ENCODE measurements at places on chromosomes 1 and 21. TPM values are rescaled to one million over a fixed set of nuclear protein-coding genes. Genes with fewer than 3 reads are reported as not detected.

Gene PAPPA2
- total RNA-seq = 2.0 TPM

Gene ZMYM4
- 31.7 TPM for total RNA-seq

Gene NTPCR
- total RNA-seq = 51.2 TPM

Gene LYPD8
- 407 TPM for total RNA-seq

Gene ZNF593OS
- total RNA-seq = not detected

Gene SPRR2G
- not detected for total RNA-seq

Gene EVA1C
- total RNA-seq = 24.5 TPM

Gene BCAS2
- 31.2 TPM for total RNA-seq

DNA sequence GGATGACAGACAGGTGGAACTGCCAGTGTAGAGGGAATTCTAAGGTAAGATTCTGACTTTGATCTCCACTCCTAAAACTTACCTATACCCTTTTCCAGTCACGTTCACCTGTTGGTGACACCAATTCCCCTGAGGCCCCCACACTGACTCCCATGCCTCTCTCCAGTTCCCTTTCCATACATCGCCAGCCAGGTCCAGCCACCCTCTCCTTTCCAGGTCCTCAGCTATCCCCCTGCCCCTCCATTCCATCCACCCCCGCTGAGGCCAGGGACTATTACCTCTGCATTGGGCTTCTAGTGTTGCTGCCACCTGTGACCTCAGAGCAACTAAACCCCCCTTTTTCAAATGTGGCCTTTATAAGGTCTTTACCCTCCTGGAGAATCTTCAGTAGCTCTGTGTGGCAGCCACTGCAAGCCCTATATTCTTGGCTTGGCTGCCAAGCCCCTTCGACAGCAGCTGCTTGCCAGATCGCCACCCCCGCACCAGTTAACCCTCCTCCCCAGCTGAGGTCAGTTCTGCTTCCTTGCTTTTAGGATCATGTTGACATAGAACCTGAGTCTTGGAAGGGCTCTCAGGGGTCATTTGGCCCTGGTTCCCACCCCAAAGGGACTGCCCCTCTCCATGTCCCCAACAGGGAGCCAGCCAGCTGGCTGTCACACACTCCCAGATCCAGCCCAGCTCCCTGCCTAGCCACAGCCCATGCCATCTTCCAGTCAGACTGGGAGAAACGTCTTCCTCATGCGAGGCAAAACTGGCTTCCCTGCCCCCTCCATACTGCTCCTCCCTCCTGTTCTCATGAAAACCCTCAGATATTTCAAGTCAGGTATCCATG is 14.7 kb downstream of the CSF1 start:
- DNase-seq = no peak

DNA sequence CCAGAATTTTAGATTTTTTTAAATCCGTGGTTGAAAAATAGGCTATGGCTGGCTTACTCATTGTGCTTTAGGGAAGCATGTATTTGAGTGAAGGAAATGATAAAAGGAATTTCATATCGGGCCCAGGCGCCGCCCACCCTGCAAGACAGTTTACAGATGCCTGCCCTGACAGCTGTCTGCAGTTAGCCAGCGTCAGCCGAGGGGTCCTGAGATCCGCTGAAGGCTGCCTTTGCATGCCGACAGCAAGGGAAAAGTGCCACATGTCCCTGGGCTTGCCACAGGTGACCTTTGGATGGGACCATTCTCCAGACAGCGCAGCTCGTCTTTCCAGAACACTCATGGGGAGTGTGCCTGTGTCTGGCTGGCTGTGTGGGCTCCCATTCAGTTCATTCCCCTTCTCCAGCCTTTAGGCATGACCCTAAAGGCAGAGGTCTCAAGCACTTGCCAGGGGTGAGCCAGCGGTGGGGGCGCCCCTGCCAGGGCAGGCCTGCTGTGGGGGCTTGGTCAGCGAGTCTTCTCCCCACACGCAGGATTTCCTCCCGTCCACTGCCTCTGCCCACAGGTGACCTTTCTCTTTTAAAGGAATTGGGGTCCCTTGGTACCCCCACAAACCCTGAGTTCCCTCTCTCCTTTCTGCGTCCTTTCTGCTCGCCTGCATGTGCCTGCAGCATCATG is 46.1 kb upstream of the TRAPPC10 start:
- DNase-seq = no peak

- DNase-seq = no peak
Observed at GRCh38 chr1:79745929-79746328, 739.4 kb upstream of the ADGRL4 start.

- peak; percentile 20 for DNase-seq
Observed at GRCh38 chr21:45991606-45992300, 10.2 kb downstream of the COL6A1 start.

- DNase-seq = no peak
Observed at GRCh38 chr1:167957710-167958109, 20.8 kb upstream of the MPC2 start.

DNA sequence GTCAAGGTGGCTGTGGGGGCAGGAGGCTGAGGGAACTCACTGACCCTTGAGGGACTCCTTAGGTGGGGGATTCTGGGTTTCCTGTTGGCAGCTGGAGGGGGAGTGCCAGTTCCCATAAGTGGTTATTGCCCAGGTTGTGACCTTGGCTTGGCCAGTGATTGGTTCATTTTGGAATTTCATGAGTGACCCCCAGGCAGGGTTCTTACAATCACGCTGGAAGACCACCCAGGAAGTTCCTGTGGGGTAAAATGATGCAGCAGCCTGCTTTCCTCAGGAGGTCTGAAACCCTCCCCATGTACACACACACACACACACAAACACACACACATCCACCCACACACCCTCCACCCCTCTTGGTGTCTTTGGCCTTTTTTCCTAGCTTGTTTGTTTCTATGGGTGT is 16.9 kb downstream of the VANGL1 start:
- DNase-seq = no peak

DNA sequence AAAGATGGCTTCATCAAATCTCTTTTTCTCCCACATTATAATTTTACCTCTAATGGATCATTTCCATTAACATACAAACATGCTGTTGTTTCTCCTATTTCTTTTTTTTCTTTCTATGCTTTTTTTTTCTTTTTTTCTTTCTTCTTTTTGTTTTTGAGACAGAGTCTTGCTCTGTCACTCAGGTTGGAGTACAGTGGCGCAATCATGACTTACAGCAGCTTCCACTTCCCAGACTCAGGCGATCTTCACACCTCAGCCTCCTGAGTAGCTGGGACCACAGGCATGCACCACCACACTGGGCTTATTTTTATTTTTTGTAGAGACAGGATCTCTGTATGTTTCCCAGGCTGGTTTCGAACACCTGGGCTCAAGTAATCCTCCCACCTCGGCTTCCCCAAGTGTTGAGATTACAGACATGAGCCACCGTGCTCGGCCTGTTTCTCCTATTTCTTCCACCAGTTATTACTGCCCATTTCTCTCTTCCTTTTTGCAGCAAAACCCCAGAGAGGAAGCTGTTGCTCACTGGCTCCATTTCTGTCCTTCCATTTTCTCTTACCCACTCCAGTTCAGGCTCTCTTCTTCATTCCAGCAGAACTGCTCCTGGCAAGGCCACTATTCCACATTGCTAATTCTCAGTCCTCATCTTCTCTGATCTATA is 32.1 kb upstream of the OPRD1 start:
- DNase-seq = no peak

GRCh38 chr1:3925256-3925655 is 25.2 kb upstream of the C1orf174 start:
- no peak for DNase-seq

DNA sequence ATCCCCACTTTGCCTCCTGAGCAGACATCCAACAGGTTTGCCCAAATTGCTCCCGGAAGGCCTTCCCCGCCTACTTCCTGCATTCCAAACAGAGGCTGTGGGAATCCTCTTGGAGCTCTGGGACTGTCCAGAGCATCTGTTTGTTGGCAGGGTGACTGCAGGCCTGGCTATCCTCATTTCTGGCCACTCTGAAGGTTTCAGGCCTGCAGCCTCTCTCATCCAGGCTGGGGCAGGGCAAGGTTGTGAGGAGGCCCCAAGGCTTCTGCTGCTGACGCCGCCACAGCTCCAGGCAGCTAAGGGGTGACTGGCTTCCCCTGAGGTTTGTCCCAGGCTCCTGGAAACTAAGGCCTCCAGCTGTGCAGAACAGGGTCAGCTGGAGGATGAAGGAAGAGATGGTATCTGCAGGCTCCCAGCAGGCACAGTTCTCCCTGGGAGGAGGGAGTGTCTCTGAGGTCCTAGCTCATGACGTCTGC is 11.3 kb downstream of the CDK18 start:
- DNase-seq = peak; percentile 50

DNA sequence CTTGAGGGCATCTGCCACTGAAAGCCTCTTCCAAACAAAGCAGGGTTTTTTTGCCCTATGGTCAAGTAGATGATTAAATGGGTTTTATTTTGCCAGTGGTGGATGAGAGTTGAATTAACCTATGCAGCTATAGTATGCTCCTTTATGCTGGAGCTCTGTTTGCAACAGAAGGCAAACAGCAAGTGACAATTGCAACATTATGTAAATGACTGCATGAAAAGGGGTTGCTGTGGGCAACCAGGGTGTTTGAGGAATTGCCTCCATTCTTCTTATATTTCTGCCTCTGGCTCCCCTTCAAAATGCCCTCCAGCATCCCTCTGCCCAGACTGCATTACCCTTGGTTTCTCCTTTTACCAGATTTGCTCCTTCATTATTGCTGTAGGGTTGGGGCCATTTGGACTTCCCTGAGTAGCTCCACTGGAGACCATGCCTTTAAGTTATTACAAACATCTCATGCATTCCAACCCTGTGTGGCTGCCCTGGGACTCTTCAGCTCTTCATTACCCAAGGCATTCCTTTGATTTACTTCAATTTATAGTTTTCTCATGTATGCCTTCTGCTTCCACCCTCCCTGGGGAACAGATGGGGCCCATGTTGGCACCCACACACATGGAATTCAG is 398.4 kb downstream of the PRDM2 start:
- no peak for DNase-seq

DNA sequence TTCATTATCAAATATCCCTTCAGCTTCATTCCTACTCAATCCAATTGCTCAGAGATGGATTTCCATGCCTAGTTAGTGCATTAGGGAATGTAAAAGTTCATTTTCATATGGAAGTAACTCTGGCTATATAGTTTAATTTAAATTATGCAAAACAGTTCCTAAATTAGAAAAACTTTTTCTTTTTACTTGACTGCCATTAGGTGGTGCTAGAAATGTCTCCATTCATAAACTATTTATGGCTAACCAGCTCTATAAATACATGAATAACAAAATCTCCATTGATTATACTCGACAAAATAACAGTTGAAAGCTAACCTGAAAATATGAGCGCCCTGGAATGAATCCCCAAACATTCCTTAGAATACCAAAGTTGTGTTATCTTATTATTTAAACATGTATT is 311.4 kb downstream of the USH2A start:
- no peak for DNase-seq

- DNase-seq = no peak
Observed at GRCh38 chr1:157399343-157399983, 152.9 kb downstream of the FCRL5 start.

DNA sequence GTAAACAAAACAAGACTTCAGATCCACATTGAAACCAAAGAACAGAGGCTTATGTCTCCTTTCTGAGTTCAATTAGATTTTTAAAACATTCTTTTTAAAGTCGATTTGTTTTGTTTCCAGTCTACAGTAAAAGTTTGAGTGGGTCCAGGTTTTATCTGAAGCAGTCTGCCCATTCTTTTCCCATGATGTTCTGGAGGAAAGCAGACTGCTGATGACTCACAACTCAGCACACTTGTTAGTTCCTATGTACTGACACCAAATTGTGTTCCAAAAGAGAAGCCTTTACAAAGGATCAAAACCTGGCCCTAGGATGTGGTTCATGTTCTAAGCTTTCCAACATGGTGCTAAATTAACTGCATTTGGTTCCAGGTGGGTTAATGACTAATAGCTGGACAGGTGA is 11.4 kb upstream of the CCN1 start:
- no peak for DNase-seq

- DNase-seq = no peak
Observed at GRCh38 chr1:89808441-89809117, 12.3 kb upstream of the LRRC8D start.

- no peak for DNase-seq
Observed at GRCh38 chr1:183913567-183913993, 108.7 kb downstream of the RGL1 start.

DNA sequence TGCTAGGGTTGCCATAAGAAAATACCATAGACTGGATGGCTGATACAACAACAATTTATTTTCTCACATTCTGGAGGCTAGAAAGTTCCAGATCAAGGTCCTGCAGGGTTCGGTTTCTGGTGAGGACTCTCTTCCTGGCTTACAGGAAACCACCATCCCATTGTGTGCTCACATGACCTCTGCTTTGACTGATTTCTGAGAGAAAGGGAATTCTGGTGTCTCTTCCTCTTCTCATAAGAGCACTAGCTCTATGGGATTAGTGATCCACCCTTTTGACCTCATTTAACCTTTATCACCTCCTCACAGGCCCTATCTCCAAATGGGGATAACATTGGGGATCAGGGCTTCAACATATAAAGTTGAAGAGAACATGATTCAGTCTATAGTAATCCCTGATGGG is 47.5 kb downstream of the MRPL39 start:
- no peak for DNase-seq

- peak; percentile 40 for DNase-seq
Observed at GRCh38 chr1:81802707-81803430, 2.1 kb downstream of the ADGRL2 start.

GRCh38 chr1:184437291-184437690 is 50.5 kb downstream of the C1orf21 start:
- peak; percentile 81 for DNase-seq

- DNase-seq = no peak
Observed at GRCh38 chr1:116243333-116244054, 129.6 kb upstream of the ATP1A1 start.

- DNase-seq = no peak
Observed at GRCh38 chr1:155864393-155864792, 5.0 kb downstream of the SYT11 start.

DNA sequence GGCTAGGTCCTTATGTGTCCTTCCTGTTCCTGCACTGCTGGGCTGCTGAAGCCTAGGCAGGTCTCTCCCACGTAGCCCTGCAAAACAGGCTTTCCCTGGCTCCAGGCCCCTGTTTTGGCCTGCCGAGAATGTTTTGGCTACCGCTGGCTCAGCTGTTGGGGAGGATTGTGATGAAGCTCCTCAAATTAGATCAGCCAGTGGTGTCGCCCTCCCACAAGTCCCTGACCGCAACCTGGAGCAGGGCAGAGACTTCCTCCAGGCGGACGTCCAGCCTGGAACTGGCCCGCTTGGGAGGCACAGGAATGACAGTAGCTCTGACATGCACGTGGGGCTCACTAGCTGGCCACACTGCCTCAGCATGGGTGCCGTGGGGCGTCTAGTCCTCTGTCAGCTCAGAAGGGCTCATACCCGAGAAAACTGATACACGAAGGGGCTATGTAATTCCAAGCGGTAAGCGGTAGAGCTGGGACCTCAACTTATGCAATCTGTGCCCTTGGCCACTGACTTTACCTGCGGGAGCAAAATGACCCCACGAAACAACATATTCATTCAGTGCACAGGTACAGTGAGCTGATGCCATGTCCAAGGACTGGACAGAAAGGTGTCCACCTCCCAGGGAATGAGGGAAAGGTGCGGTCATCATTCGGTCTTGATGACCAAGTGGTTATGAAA is 26.6 kb downstream of the DHRS3 start:
- DNase-seq = no peak

GRCh38 chr1:239302696-239303095 is 83.7 kb upstream of the CHRM3 start:
- DNase-seq = no peak

Measured in left colon (tissue), 2 donors.